ENCODE measurements at places on chromosomes 6 and 20. TPM values are rescaled to one million over a fixed set of nuclear protein-coding genes. Genes with fewer than 3 reads are reported as not detected.

GRCh38 chr20:7765221-7765620, 175.0 kb downstream of the HAO1 start:
- DNase-seq, result no peak

GRCh38 chr20:35830264-35830663, 58.4 kb downstream of the PHF20 start:
- no peak for DNase-seq

GRCh38 chr20:13772529-13772928, 12.2 kb downstream of the ESF1 start:
- no peak for DNase-seq

DNA sequence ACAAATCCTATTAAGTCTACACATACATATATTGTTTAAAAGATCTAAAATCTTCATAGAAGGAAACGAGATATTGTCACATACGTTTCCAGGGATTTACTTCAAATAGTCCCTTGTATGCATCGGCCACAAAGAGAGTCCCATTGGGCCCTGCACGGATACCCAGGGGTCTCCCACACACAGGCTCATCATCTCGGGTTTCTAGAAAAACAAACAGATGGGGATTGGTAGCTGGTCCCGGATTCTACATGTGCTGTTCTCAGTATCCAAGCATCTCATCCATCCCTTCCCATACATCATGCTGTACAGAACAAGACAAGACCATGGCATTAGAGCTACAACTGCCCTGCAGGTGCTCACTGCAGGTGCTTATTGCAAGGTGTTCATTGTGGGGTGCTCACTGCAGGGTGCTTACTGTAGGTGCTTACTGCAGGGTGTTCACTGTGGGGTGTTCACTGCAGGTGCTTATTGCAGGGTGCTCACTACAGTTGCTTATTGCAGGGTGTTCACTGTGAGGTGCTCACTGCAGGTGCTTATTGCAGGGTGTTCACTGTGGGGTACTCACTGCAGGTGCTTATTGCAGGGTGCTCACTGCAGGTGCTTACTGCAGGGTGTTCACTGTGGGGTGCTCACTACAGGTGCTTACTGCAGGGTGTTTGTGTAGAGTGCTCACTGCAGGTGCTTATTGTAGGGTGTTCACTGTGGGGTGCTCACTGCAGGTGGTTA, 21.0 kb downstream of the APMAP start:
- no peak for DNase-seq

- DNase-seq, result no peak
Observed at GRCh38 chr6:113732384-113732966, 124.7 kb upstream of the MARCKS start.

GRCh38 chr6:159968295-159969203, at the start of gene IGF2R:
Gene IGF2R, plus strand, starts transcription at chr6:159969082. Its CDS starts 165 bp downstream, at chr6:159969247.
- DNase-seq, result peak; percentile 96

DNA sequence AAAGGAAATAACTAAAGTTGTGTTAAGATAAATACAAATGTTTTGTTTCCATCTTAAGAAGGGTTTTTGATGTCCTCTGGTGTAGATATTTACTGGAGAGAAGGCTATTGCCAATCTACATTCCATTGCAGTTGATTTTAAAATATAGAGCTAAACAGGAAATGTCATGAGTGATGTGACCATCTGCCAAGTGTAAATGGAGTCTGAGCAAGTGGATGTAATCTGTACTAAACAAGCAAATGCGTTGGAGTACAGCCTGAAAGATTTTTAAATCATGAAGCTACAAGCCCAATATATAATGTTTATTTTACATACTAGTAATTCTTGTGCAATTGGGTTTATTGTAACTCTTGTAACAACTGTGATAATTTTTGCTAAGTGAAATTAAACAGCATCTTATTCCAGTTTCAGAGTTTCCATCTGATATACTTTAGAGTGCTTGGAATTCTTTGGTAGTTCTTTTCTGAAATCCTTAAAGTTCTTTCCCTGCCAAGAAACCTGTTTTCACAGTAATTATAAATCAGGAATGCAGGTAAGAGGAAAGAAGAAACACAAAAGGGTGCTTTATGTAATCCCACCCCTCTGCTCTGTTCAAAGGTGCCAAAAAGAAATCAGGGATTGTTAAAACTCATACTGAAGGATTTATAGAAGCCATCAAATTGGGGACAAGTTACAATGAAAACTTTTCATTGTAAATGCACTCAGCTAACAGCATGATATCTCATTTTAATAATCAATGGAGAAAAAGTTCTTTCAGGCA, 47.2 kb upstream of the FLRT3 start:
- no peak for DNase-seq

DNA sequence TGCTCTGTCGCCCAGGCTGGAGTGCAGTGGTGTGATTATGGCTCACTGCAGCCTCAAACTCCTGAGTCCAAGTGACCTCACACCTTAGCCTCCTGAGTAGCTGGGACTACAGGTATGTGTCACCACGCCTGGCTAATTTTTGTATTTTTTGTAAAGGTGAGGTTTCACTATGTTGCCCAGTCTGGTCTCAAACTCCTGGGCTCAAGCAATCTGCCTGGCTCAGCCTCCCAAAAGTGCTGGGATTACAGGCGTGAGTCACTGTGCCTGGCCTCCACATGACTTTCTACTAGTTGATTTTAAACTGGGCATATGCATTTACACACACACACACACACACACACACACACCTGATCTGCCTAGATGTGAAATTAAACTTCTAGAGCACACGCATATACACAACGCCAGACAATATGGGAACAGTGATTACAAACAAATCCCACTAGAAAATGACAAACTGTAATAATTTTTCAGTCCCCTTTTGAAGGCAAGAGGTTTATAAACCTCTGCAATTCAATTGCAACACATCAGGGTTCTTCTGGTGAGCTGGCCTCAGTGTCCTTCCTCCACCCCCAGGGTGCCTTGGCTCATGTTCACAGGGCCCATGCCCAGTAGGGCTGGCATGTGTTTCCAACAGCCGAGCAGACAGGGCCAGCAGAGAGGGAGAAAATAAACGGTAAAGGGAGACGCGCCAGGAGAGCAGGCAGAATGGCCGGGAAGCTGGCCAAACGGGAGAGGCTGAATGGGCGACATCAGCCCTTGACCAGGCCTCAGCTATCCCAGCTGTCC, 31.2 kb downstream of the PARD6B start:
- DNase-seq, result peak; percentile 83

DNA sequence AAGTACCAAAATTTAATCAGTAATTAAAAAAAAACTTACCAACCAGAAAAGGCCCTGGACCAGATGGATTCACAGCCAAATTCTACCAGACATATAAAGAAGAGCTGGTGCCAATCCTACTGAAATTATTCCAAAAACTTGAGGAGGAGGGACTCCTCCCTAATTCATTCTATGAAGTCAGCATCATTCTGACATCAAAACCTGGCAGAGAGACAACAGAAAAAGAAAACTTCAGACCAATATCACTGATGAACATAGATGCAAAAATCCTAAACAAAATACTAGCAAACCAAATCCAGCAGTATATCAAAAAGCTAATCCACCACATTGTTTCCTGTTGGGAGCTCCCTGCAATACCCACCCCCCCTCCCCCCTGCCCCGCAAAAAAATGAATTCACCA, at the start of gene WFDC11:
Gene WFDC11 (minus strand): TSS at position 101 of the 400 bp plus-strand sequence. CDS start 19,639 bp downstream, outside the sequence.
- DNase-seq, result no peak

- no peak for DNase-seq
Observed at GRCh38 chr6:157461000-157461915, 80.3 kb downstream of the ZDHHC14 start.

DNA sequence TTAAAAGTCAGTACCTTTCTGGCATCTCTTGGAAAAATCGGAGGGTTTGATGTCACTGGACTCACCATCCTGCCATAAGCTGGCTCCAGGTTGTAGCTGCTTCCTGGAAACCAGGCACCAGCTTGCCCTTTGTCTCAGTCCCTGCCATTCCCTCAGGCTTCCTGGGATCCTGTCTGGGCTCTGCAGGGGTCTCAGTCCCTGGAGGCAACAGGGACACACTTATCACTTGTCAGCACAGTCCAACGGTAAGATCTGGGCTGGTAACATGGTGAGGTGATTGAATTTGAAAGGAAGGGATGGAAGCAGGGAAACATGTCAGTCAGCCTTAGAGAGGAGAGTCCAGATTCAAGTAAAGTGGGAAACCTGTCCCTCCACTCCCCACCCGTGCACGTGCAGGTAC, 147.6 kb upstream of the ECI2 start:
- DNase-seq, result no peak

The PLN gene
- polyA plus RNA-seq, result 955 TPM

The OTOR gene
- polyA plus RNA-seq, result not detected

The TFAP2D gene
- polyA plus RNA-seq, result not detected

The PRRT1 gene
- polyA plus RNA-seq, result 4.6 TPM

The BCAS1 gene
- polyA plus RNA-seq, result 0.51 TPM

The DLL1 gene
- 4.0 TPM for polyA plus RNA-seq

Data from aorta (tissue), 5 donors.